Activated CD4-positive, alpha-beta T cell treated with anti-CD3 and anti-CD28 coated beads for 1 hour (primary cell): ENCODE measurements at places on chromosomes 2 and 18.

GRCh38 chr2:47034973-47035609 lies 119.5 kb upstream of the MCFD2 start:
- no peak for DNase-seq

DNA sequence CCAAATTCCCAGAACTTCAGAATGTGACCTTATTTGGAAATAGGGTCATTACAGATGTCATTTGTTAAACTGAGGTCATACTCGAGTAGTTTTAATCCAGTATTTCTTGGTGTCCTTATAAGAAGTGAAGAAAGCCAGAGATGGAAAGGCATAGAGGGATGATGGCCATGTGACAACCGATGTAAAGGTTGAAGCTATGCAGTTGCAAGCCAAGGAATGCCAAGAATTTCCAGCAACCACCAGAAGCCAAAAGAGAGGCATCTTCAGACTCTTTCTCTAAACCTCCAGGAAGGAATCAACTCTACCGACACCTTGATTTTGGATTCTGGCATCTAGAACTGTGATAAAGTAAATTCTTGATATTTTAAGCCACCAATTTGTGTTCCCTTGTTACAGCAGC lies 242.2 kb downstream of the CDH20 start:
- no peak for DNase-seq

DNA sequence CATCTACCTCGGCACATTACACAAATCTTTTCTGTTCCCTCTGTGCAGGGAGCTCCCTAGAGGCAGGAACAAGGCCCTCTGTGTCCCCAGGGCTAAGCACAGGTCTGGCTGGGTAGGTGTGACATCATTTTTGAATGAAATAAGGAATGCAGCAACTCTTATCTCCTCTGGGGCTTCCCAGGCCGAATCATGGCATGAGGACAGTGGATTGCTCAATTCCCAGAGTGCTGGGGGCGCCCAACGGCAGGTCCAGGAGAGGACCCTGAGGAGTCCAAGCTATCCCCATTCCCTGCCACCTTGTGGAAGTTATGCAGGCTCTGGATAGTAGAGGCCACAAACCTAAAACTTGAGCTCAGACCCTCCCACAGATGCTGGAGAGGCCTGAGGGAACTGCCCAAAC lies 158.0 kb upstream of the RAB6C start:
- DNase-seq: no peak

GRCh38 chr2:45131587-45131986 lies 122.3 kb upstream of the SIX2 start:
- DNase-seq: no peak

- no peak for DNase-seq
Observed at GRCh38 chr2:6926071-6926732, 9.0 kb downstream of the RNF144A start.

- DNase-seq: no peak
Observed at GRCh38 chr2:223995569-223995968, 38.3 kb downstream of the MRPL44 start.

GRCh38 chr2:18536100-18536499 lies 24.4 kb downstream of the RDH14 start:
- DNase-seq: no peak

DNA sequence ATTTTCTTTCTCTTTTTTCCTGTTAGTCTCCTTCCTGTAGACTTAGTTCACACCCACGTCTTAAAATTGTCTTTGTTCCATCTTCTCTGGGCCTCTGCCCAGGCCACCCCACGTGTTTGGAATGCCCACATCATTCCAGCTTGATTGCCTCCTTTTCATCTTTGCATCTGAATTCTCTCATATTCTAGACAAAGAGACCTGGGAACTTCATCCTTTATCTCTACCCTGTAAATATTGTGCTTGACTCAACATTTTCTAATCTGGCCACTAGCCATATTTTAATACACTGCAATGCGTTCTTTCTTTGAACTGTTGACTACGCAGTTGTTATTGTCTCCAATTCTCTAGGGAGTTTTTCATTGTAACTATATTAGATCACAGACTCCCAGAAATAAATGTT lies 187.5 kb upstream of the NRXN1 start:
- no peak for DNase-seq

DNA sequence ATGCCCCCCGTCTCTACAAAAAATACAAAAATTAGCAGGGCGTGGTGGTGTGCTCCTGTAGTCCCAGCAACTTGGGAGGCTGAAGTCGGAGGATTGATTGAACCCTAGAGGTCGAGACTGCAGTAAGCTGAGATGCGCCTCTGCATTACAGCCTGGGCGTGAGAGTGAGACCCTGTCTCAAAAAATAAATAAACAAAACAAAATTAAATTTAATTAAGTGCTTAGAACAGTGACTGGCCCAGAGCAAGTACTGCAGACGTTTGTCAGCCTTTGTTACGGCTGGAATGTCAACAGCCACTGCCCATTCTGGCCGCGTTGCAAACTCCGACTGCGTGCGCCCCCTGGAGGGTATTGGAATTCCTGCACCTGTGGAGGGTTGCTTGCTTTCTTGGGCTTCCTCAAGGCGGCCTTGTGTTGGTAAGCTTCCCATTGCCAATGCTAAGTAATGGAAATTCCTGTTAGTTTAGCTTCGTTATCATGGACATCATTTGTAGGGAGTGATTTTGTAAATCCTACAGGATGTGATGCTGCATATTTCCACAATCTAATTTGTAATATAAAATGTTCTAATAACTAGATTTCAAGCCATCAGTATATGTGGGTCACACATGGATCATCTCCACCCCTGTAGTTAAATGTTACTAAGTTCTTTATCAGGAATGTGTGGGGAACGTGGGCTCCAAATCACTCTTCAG lies 15.9 kb upstream of the ATP6V1B1 start:
- DNase-seq: peak; percentile 57

GRCh38 chr18:49861659-49862058 lies 48.3 kb upstream of the ACAA2 start:
- no peak for DNase-seq

DNA sequence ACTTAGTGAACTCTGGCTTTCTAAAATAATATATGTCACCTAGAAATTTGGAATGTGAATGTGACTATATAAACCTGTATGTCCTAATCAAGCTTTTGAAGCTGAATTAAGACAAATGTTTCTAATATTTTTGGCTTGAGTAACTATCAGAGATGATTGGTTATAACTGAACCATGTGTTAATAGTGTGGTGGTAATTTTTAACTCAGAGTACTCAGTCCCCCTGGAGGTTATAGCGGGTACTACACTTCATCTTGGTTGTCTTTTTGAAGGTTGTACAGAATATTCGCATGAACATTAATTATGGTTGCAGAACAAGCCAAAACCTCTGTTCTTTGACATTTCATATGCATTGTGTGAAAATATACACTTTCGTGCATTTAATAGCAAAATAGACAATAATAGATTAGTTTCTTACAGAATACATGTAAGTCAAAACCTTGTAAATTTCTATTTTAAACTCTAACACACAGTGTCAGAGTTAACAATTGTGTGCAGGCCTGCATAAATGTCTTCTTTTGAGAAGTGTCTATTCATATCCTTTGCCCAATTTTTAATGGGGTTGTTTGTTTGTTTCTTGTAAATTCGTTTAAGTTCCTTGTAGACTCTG lies 86.0 kb downstream of the OSBPL6 start:
- DNase-seq: no peak

DNA sequence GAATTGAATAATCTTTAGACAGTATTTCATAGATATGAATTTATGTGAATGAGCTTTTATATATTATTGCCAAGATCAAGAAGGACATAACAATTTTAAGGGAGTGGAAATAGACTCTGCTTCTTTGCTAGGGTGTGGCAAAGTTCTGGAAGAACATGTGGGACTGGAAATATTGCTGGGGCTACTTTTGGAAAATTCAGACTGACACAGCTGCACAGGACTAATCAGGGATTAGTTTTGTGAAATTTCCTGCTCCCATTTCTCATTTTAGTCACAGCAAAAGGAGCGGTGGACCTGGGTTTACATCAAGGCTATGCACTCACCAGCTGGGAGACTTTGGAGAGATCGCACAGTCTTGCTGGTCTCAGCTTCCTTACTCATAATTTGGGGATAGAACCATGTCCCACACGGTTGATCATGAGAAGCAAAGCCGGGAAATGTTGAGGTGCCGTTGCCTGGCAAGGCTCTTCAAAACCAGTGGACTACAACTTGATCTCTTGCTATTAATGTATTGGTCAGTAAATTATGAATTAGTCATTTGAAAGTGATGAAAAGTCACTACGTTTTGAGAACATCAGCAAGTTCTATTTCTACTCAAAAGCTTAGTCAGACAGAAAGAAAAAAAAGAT lies 42.4 kb downstream of the IL1RL2 start:
- no peak for DNase-seq

DNA sequence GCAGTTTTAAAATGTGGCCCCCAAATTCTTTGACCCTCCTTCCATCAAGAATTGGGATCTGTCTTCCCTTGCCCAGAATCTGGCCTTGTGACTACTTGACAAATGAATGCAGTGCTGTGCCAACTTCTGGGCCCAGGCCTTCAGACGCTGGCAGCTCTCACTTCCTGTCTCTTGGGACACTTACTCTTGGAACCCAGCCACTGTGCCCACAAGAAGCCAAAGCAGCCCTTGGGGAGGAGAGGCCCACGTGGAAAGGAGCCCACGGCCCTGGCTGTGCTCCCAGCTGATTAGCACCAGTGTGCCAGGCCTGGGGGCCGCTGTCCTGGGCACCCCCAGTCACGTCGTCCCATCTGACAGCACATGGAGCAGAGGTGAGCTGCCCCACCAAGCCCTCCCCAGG lies 56.6 kb downstream of the RPL37A start:
- DNase-seq: no peak

GRCh38 chr2:108605947-108606346 lies 71.7 kb downstream of the LIMS1 start:
- DNase-seq: no peak

DNA sequence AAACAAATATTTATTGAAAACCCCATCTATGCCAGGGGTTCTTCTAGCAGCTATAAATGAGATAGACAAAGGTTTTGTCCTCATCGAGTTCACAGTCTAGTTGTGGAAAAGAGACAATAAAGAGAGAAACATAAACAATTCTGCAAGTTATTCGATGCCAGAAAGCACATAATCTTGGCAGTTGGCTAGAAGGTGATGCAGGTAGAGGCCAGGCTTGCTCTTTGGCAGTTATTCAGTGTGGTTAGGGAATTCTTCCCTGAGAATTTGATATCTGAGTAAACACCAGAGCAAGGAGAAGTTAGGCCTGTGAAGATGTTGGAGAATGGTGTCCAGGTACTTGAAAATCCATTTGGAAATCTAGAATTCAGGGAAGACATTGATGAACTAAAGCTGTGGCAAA lies 547.4 kb downstream of the SLC4A3 start:
- DNase-seq: no peak

DNA sequence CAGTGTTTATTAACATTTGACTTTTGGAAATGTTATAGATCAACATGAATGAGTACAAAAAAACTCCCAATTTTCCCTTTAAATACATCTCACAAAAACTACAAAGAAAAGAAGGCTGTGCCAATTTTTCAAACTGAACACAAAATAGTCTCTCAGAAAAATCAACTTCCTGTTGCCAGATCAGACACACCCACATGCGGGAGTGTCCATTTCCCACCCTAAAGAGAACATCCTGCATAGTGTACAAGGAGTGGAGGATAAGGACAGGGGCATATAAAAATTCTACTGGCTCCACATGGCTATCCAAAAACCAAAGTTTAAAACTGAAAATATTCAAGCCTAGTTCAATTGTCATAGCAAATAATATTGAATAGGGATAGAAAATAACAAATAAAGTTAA lies 165.3 kb downstream of the ATAD2B start:
- no peak for DNase-seq

GRCh38 chr2:238682536-238682935 lies 165.3 kb upstream of the TWIST2 start:
- no peak for DNase-seq

DNA sequence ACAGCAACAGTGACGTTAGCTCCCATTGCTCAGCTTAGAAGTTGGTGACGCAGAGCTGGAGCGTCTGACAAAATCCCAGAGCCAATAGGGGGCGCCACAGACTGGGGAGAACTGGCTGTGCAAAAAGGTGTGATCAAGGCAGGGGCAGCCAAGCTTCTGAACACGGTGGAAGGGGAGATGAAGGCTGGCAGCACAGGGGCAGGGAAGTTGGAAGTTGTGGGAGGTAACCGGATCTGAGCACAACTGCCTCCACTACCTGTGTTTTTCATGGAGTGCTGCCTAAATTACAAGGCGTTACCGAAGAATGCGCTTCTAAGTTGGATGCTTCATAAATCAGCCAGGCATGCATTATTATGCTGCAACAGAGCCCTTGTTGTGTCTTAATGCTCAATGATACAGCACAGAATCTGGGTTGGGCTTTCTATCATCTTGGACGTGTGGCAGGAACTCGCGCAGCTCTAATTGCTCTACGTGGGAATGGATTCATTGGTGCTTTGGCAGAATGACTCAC lies 370.0 kb downstream of the SLC4A3 start:
- no peak for DNase-seq

GRCh38 chr2:69164061-69164778 lies 151.2 kb downstream of the ANTXR1 start:
- no peak for DNase-seq

GRCh38 chr2:39252888-39253518 lies 9.2 kb upstream of the CDKL4 start:
- DNase-seq: no peak

GRCh38 chr2:169839954-169840746 lies 12.9 kb downstream of the UBR3 start:
- no peak for DNase-seq

DNA sequence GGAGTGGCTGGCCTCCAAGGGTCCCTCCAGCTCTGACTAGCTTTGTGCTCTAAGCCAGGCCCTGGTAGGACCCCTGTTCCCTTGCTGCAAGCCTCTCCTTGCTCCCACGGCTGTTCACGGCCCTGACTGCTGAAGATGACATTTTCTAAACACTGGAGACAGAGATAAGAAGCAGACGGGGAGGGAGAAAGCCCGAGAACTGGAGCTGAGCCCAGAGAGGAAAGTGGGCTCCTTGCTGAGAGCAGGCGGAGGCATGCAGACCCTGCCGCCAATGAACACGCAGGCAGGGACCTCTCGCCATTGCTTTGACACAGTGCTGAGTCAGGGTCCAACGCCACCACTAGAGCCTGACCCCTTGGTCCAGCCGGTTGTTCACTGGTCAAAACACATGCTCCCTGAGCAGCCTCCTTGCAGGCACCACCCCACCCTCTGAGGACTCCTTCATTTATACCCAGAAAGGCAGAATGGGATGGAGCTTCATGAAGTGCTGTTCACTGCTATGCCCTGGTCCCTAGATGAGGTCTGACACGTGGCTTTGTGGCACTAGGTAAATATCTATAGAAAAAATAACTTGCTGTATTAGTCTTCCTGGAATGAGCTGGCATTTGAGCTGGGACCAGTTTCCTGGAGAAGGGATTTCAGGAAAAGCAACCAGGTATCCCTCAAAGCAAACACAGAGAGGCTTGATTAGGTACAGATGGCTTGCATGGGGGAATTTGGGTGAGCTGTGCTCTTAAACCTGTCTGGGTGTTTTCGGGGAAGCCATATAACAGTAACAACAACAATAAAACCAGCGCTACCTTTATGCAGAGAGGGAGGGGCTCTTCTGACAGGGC lies 65.7 kb downstream of the MCFD2 start:
- no peak for DNase-seq

GRCh38 chr18:22169889-22170420 lies 566 bp downstream of the GATA6 start:
- no peak for DNase-seq
